ENCODE measurements at places on chromosomes 1 and 21.

DNA sequence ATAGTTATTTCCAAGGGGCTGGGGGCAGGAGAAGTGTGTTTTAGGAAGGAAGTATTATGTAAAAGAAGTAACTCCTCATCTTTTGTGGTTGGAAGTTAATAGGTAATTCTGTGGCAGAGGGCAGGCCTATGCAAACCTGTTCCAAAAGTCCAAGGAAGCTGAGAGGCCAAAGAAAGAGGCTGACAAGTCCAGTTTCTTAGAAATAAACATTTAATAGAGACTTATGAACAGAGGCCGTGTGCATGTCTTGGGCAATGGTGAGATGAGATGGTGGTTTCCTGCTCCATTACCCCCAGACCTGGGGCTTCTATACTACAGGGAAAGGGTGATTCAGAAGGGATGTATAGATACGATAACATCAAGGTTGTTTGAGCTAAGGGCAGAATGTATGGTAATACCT lies 7.6 kb upstream of the CA14 start:
- DNase-seq = no peak

- no peak for DNase-seq
Observed at GRCh38 chr1:156431769-156432668, 63.0 kb downstream of the RHBG start.

DNA sequence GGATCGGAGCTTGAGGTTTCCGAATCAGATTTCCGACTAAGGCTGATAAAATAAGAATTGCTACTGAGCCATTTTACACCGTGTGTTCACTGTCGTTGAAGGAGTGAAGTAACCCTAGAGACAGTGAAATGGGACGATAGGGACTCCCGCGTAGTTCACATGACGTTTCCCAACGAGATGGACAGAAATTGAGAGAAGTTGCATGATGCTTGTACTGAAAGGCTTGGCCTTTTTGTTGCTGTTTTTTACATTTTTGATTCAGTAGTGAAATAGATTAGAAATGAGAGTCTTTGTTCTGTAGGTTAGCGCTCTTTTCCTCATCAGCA lies 1.2 kb downstream of the KHDRBS1 start:
- DNase-seq = peak; percentile 75

- no peak for DNase-seq
Observed at GRCh38 chr1:77068013-77068412, 151.2 kb downstream of the PIGK start.

DNA sequence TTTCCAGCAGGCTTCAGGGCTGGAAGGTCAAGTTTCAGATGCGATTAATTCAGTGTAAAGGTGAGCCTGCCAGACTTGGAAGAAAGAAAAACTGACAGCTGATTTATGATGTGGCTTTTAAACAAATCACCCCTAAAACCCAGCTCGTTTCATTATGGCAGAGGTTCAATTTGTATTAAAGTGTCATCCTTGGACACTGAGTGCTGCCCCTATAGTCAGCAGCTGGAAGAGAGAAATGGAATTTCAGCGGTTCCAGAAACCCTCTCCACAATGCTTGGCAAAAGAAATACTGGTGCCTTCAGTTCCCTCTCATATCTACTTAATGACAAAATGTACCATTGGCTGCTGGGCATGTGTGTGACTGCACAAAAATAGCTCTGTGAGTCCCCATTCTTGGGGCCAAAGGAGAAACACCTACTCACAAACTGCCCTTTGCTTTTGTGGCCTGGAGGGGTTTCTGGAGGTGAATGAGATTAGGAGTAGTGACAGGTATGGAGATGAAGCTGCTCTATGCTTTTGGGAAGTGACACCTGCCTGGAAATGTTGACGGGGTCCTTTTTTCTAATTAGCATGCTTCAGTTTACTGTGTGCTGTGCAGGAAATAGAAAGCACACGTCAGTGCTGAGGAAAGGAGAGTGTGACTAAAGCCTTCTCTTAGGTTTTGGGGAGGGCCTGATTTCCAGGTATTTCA lies 95.1 kb upstream of the TSPAN2 start:
- peak; percentile 29 for DNase-seq

GRCh38 chr1:993379-993995 lies 6.4 kb downstream of the HES4 start:
- no peak for DNase-seq

DNA sequence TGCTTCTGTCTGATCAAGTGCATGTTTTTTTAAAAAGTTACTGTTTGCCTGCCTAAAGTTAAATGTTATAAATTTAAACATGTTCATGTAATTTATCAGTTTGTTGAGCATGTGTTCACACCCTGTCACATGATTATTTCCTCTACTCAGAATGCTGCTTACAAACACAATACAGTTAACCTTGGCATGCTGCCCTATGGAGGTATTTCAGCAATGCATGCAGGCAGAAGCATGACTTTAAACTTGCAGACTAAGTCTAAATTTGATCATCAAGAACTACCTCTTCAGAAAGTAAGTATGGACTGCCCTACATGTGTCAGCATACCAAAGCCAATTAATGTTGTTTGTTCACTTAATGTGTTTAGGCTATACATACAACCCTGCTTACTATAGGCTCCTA lies 161.6 kb downstream of the LRRC40 start:
- peak; percentile 35 for DNase-seq

- DNase-seq = no peak
Observed at GRCh38 chr1:26704629-26705028, 8.8 kb downstream of the ARID1A start.

GRCh38 chr1:204382714-204383083 lies 23.0 kb upstream of the PLEKHA6 start:
- DNase-seq = no peak

DNA sequence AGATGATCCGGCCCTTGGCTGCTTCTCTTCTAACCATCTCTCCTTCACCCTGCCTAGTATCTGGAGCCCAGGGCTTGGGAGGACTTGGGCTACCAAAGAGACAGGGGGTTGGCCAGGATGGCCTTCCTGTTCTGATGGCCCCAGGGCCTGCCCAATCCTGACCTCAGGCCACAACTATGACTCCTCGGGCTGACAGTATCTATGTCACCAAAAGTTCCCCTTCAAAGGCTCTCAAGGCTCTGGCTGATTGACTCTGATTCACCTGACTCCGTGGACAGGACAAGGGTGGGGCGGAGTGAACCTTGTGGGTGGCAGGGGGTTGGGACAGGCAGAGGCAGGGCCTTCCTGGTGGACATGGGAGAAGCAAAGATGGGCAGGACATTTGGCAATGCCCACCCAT lies 12.7 kb downstream of the MEF2D start:
- DNase-seq = no peak

DNA sequence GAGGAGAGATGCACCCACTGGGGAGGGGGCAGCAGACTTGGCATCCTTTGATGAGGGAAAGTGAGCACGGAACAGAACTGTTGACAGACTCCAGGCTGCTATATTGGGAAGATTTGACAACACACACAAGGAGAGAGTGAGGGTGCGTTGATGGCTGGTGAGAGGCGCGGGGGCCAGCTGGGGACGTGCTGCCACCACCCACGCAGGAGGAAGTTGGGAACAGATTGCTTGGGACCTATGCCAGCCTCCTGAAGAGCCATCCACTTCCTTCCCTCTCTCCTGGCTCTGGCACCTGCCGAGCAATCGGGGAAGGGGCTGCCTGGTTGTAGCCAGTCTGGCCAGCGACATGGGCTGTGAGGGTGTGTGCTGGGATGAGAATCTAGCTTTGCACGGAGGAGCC lies 223.7 kb upstream of the CSF3R start:
- no peak for DNase-seq
